ENCODE measurements at places on chromosomes 1 and 21. TPM values are rescaled to one million over a fixed set of nuclear protein-coding genes. Genes with fewer than 3 reads are reported as not detected.

GRCh38 chr1:205065666-205066065 is 18.6 kb downstream of the TMEM81 start:
- no peaks in the 10 kb centered on the region for H3K36me3 ChIP-seq
- no peak overlapping the region for H3K4me3 ChIP-seq

DNA sequence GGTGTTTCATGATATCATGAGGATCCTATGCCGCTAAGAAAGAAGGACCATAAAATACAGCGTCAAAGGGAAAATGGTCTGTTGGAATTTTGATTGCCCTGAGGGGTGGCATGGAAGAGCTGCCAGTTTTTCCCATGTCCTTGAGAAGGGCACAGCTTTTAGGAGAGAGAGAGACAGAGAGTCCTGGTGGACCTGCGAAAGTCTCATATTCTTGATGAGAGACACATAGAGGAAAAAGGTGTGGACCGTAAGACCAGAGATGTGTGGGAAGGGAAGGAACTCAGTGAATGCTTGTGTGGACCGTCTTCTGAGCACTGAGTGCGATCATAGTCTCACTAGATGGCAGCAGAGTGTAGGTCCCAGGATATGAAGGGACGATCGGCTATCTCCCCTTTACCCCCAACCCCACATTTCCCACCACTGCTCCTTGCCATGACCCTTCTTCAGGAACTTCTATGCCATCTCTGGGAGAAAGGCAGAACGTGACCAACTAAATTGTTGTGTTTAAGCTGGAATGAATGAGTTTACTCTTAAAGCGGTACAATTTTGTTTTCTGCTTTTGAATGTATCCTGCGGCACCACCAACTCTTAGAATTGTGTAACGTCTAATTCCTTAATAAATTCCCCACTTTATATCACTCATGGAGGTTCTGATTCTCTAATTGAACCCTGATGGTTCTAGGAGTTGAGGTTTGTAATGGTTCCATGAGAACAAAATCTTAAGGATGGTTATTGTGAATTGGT is 117.7 kb downstream of the CTH start:
- H3K27ac ChIP-seq = no peak overlapping the region
- peaks cover 4% of the 10 kb centered on the region for H3K27me3 ChIP-seq
- DNase-seq = peak; percentile 22
- no peaks in the 10 kb centered on the region for H3K36me3 ChIP-seq
- H3K4me3 ChIP-seq = no peak overlapping the region

- no peak overlapping the region for H3K4me3 ChIP-seq
- H3K27me3 ChIP-seq = no peaks in the 10 kb centered on the region
- H3K36me3 ChIP-seq = no peaks in the 10 kb centered on the region
- no peak for DNase-seq
- no peaks in the 10 kb centered on the region for H3K4me1 ChIP-seq
These were observed 116.4 kb downstream of the GLIS1 start for GRCh38 chr1:53622531-53622930.

DNA sequence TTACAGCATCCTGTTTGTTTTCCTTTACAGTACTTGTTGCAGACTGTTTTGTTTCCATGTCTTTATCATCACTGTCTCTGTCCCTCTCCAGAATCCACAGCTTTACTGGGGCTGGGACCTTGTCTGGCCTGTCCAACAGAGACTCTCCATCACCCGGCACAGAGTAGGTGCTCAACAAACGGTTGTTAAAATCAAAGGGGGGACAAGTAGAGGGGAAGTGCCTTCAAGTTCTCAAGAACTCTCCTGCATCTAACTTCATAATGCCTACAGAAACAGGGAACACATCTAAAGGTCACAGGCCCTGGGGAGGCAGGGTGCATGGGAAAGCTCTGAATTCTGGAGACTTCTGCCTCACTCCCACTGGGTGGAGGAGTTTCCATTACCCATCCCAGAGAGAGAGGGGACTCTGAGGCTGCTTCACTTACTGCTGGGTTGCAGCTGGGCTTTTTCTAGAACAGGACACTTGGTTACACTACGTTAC is 2.3 kb upstream of the ECE1 start:
- DNase-seq = no peak
- no peak overlapping the region for H3K4me3 ChIP-seq
- H3K4me1 ChIP-seq = peaks cover 28% of the 10 kb centered on the region
- no peak overlapping the region for H3K27ac ChIP-seq
- no peaks in the 10 kb centered on the region for H3K36me3 ChIP-seq

GRCh38 chr1:87603626-87604025 is 274.9 kb downstream of the LMO4 start:
- H3K27ac ChIP-seq = no peak overlapping the region
- H3K36me3 ChIP-seq = no peaks in the 10 kb centered on the region
- peaks cover 11% of the 10 kb centered on the region for H3K4me1 ChIP-seq

DNA sequence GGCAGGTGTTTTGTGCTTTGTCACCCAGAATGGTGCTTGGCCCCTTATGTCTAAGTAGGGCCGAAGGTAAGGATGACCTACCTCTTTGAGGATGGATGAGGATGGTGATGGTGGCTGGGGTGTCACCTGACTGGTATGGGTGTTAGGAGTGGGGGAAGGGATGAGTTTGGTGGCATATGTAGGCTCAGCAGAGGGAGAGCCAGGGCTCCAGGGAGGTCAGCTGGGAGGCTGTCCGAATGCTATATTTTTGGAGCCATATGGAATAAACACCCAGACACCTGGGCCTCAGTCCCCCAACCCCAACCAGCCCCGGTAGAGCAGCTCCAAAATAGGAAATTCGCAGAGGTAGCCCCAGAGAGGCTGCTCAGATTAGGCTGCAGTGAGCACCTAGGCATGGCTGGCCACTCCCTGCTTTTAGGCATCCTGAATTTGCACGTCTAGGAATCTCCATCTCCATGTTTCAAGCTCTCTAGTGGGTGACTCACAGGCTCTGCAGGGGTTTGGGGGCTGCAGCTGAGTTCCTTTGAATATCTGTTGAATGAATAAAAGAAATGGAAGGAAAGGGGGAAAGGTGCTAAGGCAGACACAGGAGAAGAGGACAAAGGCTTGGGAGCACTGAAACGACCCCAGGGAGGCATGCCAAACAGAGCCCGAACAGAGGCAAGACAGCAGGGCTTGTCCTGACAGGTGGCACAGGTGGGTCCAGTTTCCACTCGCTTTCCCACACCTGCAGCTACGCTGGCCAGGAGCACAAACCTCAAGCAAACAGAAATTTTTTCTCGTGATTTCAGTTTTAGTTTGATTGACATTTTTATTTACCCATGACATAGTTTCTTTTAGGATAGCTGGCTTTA is 135.3 kb upstream of the EDN2 start:
- H3K4me3 ChIP-seq = no peak overlapping the region
- no peaks in the 10 kb centered on the region for H3K36me3 ChIP-seq
- H3K4me1 ChIP-seq = no peaks in the 10 kb centered on the region

- no peak overlapping the region for H3K4me3 ChIP-seq
- no peak overlapping the region for H3K27ac ChIP-seq
- no peak for DNase-seq
- no peaks in the 10 kb centered on the region for H3K36me3 ChIP-seq
- peaks cover 29% of the 10 kb centered on the region for H3K4me1 ChIP-seq
- no peaks in the 10 kb centered on the region for H3K27me3 ChIP-seq
These were observed 33.5 kb downstream of the SYF2 start for GRCh38 chr1:25198663-25199252.

DNA sequence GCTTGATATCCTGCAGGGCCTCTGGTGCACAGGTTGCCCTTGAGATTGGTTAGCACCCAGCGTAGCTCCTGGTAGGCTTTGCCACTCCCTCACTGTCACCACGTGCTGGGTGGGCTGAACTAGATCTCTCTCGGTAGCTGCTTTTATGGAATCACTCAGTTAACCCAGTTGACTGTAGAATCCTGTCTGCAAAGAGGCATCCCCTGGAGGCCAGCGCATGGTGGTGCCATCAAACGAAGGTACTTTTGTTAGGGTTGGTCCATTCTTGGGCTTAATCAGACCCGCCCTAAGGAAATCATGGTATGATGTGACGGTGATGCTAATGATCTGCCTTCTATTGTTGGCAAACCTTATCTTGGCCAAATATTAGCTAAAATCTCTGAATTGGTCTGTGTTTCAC is 153.4 kb downstream of the GALNT2 start:
- DNase-seq = no peak
- H3K4me3 ChIP-seq = no peak overlapping the region
- H3K27me3 ChIP-seq = no peaks in the 10 kb centered on the region

DNA sequence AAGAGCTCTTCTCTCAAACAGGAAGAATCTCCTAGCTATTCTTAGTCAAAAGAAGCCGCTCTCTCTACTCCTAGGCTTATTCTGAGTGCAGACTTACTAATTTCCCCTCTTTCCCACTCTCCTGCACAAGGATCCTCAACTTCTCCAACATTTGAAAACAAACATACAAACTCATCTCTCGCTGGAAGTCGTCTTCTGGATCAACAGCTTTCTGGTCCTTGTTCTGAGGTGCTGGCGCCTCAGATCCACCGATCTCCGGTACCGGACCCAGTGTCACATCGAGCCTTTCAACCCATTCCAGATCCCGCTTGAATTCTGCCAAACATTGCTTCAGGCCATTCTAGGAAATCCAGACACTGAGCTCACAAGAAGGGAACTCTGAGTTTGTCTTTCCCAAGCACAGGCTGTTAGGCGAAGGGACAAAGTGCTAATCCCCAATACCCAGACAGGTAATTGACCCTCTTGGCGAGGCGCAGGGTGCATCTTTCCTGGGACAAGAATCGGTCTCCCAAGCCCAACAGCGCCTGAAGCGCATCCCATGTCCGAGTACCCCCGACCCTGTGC is 696 bp downstream of the EBNA1BP2 start:
- DNase-seq = peak; percentile 34
- H3K4me1 ChIP-seq = peaks cover 3% of the 10 kb centered on the region
- peaks cover 34% of the 10 kb centered on the region for H3K36me3 ChIP-seq
- H3K27ac ChIP-seq = no peak overlapping the region
- H3K4me3 ChIP-seq = peak overlapping the region; percentile 87

DNA sequence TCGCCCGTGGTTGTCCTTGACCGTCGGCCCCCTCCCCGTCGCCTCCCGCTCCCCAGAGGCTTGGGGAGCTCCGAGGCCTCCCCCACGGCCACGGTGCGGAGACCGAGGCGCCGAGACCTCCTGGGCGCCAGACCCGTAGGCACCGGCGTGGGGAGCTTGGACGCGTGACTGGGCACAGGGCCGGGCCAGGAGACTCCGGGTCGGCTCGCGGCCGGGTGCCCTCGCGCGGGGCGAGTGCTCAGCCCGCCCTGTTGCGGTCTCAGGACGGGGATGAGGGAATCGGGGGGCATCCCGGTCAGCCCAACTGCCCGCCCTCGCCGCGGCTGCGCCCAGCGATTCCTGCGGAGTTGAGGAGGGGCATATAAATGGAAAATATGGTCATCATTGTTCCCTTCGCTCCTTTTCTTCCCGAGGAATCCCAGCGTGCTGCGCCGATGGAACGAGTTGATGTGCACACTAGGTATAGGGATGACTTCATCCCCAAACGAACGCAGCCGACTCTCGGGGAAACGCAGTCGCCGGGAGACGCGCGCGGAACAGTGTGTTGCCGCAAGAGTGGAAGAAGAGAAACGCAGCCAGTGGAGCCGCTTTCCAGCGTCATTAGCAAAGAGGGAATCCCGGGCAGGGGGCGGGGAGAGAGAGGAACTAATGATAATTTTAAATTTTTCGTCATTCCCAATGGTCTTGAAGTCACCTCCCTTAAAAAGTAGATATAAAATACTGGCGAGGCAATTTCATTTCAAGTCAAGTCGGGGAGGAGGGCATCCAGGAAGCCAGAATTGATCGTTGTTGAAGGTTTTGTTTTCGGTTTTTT is 747 bp upstream of the ENAH start:
- H3K27ac ChIP-seq = peak overlapping the region; percentile 60
- no peaks in the 10 kb centered on the region for H3K27me3 ChIP-seq
- DNase-seq = peak; percentile 66
- no peaks in the 10 kb centered on the region for H3K36me3 ChIP-seq
- H3K4me1 ChIP-seq = no peaks in the 10 kb centered on the region

GRCh38 chr1:17156108-17156507 is 36.9 kb upstream of the PADI2 start:
- no peak overlapping the region for H3K4me3 ChIP-seq
- no peaks in the 10 kb centered on the region for H3K36me3 ChIP-seq
- H3K4me1 ChIP-seq = no peaks in the 10 kb centered on the region

GRCh38 chr1:18386591-18386990 is 94.1 kb upstream of the KLHDC7A start:
- H3K4me1 ChIP-seq = no peaks in the 10 kb centered on the region
- H3K27me3 ChIP-seq = no peaks in the 10 kb centered on the region
- no peak overlapping the region for H3K27ac ChIP-seq

DNA sequence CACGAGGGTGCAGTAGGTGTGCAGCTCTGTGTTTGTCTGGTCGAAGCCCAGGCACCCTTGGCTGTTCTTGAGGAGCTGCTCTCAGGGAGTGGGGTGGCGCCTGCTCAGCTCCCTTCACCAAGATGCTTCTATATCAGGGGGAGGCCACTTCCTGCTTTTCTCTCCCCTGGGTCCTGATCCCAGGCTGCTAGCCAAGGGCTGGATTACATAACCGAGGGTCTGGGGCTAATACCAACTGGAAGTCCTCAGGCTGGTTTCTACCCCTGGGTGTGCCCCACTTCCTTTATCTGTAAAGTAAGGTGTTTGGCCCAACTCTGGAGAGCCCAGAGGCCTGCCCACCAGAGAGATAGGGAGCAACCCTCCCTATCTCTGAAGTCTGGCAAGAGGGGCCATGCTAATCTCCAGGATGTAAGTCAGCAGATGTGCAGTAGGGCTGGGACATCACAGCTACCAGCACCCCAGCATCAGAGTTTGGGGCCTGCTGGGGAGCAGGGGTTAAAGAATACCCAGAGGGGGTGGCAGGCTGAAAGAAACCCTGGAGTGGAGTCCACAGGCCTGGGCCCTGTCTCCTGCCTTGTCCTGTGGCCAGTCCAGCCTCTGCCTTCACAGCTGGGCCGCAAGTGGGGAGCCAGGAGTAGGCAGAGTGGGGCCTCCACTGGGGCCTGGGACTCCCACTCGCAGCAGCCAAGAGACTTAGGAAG is 2.1 kb downstream of the SELENBP1 start:
- H3K27ac ChIP-seq = peak overlapping the region; percentile 7
- no peaks in the 10 kb centered on the region for H3K27me3 ChIP-seq
- no peak overlapping the region for H3K4me3 ChIP-seq
- peaks cover 35% of the 10 kb centered on the region for H3K4me1 ChIP-seq

DNA sequence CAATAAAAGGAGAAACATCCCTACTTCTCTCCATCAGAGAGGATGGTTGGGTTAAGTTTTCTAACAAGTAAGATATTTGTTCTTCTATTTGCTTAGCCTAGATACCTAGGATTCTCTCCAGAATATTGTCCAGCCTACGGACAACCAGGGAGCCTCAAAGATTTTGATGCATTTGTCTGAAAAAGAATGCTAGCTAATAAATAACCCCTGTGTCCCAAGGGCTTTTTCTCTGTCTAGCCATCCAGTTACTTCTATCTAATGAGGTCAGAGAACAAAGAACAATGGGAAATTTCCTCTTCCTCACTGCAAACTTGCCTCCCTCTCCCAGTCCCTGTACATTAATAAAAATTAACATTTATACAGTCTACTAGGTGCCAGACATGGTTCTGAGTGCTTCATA is 810 bp downstream of the RGS5 start:
- H3K4me3 ChIP-seq = peak overlapping the region; percentile 18
- no peaks in the 10 kb centered on the region for H3K4me1 ChIP-seq
- H3K27me3 ChIP-seq = peaks cover 4% of the 10 kb centered on the region
- no peak overlapping the region for H3K27ac ChIP-seq

Gene DNAI4
- 3.6 TPM for polyA plus RNA-seq

Gene B3GALT2
- 4.9 TPM for polyA plus RNA-seq

Gene RHEX
- polyA plus RNA-seq = 0.45 TPM

Gene OVAAL
- not detected for polyA plus RNA-seq

Gene CLDN17
- polyA plus RNA-seq = not detected

Gene CRNN
- not detected for polyA plus RNA-seq

Gene IKBKE
- polyA plus RNA-seq = 7.5 TPM
